ENCODE measurements at places on chromosomes 16 and 17.

DNA sequence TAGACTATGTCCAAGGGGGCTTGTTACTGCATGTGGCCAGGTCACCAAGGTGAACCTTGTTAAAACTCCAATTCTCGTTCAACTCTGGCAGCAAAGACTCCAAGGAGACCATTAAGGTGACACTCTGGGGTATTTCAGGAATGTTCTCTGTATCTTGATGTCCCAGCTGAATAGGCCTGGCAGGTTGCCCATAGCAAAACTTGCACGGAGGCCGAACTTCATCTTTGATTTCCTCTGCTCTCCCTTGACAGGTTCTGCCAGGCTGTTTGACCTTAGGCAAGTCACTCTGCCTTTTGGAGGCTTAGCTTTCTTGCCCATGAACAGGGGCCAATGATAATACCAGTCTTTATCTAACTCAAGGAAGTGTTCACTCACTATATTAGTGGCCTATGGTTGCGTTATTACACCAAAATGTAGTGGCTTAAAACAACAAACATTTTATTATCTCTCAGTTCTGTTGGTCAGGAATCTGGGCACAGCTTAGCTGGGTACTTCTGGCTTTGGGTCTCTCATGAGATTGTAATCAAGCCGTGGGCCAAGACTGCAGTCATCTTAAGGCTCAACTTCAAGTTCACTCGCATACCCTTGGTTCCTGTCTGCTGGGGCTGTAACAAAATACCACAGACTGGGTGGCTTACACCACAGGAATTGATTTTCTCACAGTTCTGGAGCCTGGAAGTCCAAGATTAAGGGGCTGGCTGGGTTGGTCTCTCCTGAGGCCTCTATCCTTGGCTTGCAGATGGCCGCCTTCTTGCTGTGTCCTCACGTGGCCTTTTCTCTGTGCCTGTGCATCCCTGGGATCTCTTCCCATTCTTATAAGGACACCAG, 168.5 kb downstream of the UTP18 start:
- no peak for DNase-seq

DNA sequence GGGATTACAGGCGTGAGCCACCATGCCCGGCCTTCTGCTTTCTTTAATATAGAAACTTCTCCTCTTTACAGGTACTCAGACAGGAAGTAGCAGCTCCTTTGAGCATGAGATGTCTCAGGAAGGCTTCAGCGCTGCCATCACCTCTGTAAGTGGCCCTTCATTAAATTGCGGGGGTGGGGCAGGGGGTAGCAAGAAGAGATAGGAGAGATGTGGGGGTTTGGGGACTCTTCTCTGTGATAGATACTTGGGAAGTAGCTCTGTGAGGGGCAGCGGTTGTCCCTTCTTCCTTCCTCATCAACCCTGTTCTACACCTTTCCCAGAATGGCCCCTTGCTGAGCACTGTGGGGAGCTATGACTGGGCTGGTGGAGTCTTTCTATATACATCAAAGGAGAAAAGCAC, 16.8 kb downstream of the ITGAM start:
- DNase-seq = no peak

DNA sequence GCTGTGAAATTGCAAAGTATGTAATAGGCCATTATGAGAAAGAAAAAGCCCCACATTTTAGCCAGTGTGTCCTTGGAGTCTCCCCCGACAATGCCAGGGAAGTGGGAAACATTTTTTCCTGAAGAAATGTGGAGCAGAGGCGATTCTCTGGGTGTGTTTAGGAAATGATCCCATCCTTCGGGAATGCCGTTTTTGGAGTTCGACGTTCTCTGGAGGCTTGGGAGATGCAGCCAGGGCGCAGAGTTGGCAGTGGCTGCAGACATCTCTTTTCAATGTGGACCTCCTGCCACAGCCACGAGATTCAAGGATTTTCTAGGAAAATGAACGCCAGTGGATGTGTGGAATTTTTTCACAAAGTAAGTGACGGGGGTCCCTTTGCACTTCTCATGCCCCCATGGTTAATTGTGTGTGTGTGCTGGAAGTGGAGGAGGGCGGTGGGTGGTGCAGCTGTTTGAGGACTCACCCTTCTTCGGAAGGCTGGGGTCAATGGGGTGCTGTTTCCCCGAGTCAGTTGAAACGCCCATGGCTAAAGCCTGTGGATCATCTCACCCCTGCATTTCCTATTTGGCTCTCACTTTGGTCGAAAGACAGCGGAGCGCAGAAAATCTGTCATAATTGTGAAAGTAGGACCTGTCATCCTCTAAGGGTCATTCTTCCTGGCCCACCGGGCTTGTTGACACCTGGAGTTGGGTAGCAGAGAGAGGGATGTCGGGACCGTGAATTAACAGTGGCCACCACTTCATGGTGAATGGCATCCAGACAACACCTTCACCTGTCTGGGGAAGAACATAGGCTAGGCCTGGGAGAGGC, 73.2 kb downstream of the CMIP start:
- no peak for DNase-seq

GRCh38 chr17:80219763-80220053, 425 bp downstream of the SGSH start:
- no peak for DNase-seq

DNA sequence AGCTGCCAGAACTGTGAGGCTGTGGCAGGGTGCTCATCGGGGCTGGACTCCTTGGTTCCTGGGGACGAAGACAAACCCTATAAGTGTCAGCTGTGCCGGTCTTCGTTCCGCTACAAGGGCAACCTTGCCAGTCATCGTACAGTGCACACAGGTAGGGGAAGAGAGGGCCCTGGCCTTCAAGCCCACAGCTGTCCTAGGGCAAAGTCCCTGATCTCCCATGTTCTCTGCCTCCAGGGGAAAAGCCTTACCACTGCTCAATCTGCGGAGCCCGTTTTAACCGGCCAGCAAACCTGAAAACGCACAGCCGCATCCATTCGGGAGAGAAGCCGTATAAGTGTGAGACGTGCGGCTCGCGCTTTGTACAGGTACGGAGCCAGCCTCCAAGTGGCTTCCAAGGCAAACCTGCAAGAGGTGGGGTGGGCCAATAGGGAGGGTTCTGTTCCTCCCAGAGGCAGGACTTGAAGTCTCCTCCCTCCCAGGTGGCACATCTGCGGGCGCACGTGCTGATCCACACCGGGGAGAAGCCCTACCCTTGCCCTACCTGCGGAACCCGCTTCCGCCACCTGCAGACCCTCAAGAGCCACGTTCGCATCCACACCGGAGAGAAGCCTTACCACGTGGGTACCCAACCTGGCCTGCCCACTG, 3.7 kb downstream of the BCL6B start:
- no peak for DNase-seq
